ENCODE measurements at places on chromosomes 12 and 14.

GRCh38 chr14:84492685-84493084, 1037.3 kb upstream of the FLRT2 start:
- no peak for DNase-seq

- DNase-seq = no peak
These were observed 129.0 kb upstream of the BCL2L14 start for GRCh38 chr12:11941606-11942337.

DNA sequence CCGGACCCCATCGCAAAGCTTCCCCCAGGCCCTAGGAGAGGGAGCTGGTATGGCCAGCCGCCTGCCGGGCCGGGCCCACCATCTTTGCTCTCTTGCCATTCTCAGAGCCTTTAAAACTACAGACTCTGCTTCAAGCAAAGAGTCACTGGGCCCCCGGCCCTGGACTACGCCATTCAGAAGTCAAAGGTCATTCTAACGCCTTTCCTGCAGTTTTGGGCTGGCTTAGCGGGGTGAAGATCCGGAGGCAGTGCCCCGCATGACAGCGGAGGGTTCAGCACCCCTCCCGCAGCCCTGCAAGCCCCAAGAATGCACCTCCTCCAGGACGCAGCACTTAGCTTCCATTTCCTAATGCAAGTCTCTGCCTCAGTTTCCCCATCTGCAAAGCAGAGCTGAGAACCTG, 38.3 kb upstream of the MEG3 start:
- no peak for DNase-seq

GRCh38 chr12:49953151-49953550, 2.6 kb downstream of the AQP2 start:
- DNase-seq = no peak

DNA sequence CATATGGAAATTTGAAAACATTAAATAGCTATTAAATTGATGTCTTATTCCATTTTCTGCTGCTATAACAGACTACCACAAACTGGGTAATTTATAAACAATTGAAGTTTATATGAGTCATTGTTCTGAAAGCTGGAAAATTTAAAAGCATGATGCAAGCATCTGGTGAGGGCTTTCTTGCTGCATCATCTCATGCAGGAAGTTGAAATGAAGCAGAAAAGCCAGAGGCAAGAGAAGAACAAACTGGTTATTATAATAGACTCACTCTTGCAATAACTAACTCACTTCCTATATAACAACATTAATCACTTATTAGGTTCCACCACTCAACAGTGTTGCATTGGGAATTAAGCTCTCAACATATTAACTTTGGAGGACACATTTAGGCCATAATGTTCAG, 1277.4 kb downstream of the LRFN5 start:
- DNase-seq = no peak

DNA sequence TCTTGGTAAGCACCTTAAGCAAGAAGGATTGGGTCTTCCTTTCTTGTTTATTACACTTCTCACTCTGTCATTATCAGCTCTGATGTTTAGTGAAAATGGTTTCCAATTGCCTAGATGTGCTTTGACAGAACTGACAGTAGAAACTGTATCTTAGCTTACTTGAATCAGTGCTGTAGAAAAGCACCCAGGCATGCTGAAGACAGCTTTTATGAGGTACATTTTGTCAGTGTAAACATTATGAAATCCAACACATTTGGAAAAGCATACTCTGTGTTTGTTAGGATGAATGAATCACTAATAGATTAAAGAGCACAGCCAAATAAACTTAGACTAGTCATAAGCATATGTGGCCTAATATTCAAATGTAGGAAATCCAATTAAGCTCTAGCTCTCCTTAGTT, 290.2 kb upstream of the NPAS3 start:
- no peak for DNase-seq

DNA sequence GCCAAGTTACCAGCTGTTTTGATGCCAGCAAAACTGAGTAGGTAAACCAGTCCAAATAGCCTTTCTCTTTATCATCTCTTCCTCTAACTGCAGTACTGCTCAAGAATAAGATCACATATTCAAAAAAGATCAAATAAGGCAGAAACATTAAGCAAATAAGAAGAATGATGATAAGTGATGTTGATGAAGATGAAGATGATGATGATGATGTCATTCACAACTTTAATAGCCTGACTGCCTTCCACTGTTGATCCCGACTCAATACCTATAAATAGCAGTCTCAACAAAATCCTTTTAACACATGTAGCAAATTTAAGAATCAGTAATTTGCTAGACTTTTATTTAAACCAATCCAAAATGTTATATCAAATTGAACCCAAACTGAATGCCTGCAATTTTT, 47.1 kb downstream of the NELL2 start:
- no peak for DNase-seq

Measured in NCI-H2081 (cell line).